ENCODE measurements at places on chromosomes 13 and 19. TPM values are rescaled to one million over a fixed set of nuclear protein-coding genes. Genes with fewer than 3 reads are reported as not detected.

Gene S1PR2
- 17.9 TPM for total RNA-seq

- H3K27ac ChIP-seq: peak overlapping the region; percentile 45
- DNase-seq: no peak
- H3K4me3 ChIP-seq: no peak overlapping the region
- no peaks in the 10 kb centered on the region for H3K27me3 ChIP-seq
Observed at GRCh38 chr13:110015253-110015652, 228.9 kb upstream of the IRS2 start.

GRCh38 chr19:48511800-48512503 is at the start of gene LMTK3:
Gene LMTK3 (minus strand): TSS chr19:48511835. CDS start chr19:48511576, 259 bp downstream.
- H3K36me3 ChIP-seq: no peaks in the 10 kb centered on the region
- H3K27ac ChIP-seq: no peak within 1 kb of the TSS
- peak within 1 kb of the TSS; percentile 41 for H3K4me3 ChIP-seq
- H3K27me3 ChIP-seq: peaks cover 13% of the 10 kb centered on the region
- DNase-seq: no peak

DNA sequence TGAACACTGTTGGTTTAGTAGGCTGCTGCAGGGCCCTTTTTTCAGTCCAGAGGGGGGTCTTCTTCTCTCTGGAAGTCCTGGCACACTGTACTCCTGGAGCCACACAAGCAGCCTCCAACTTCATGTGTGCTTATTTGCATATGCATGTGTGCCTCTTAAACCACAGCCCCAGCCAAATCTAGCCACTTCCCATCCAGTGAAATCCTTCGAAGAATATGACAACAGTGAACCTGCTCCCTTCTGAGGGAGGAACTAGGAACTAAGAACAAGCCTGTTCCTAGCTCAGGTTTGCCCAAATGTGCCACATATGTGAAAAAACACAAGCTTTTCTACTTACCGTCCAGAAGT is 348.5 kb downstream of the FOXO1 start:
- H3K27ac ChIP-seq: no peak overlapping the region
- DNase-seq: no peak
- H3K27me3 ChIP-seq: peaks cover 1% of the 10 kb centered on the region
- H3K36me3 ChIP-seq: no peaks in the 10 kb centered on the region

- no peaks in the 10 kb centered on the region for H3K27me3 ChIP-seq
- DNase-seq: peak; percentile 75
- no peaks in the 10 kb centered on the region for H3K36me3 ChIP-seq
- H3K4me3 ChIP-seq: peak overlapping the region; percentile 48
- peak overlapping the region; percentile 90 for H3K27ac ChIP-seq
Observed at GRCh38 chr13:34462843-34463242, 479.2 kb upstream of the NBEA start.

DNA sequence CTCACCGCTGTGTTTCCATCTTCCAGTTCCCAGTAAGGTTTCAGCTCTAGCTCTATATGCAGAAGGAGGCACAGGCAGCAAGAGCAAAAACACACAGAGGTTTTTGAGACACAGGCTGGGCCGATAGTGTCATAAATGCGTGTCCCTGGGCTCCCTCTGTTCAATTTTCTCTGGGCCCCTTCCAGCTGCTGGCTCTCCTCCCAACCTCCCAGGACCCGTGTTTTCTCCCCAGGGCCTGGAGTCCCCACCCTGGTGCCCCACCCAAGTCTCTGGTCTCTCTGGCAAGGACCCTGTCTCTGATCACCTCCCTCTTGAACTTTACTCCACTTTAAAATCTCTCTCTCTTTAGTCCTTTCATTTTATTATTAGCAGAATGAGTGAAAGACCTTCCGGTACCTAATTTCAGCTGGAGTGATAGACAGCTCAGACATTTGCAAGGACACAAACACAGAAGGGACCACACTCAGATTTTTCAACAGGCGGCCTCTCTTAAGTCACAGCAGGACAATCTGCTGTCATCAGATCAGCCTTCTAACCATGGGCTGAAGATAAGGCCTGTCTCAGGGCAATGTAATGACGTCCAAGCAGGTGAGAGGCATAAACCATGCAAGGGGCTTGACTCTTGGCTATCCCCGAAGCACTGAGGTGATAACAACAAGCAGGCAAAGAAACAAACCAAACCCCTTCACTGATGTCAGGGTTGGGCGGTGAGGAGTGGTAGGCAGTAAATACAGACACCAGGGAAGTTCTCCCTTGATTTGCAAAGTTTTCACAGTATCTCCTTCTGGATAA is 190.0 kb upstream of the IRS2 start:
- no peaks in the 10 kb centered on the region for H3K36me3 ChIP-seq
- no peak overlapping the region for H3K4me3 ChIP-seq
- DNase-seq: no peak
- H3K27me3 ChIP-seq: peaks cover 6% of the 10 kb centered on the region
- no peak overlapping the region for H3K27ac ChIP-seq

GRCh38 chr13:93343097-93343496 is 116.5 kb downstream of the GPC6 start:
- peaks cover 6% of the 10 kb centered on the region for H3K36me3 ChIP-seq
- no peak overlapping the region for H3K4me3 ChIP-seq
- H3K27me3 ChIP-seq: no peaks in the 10 kb centered on the region
